ENCODE measurements at places on chromosomes 11 and 22.

GRCh38 chr11:87116185-87116584 lies 78.5 kb downstream of the TMEM135 start:
- no peak for DNase-seq

GRCh38 chr11:19241260-19242178 lies 774 bp upstream of the E2F8 start:
- no peak for DNase-seq

- DNase-seq, result no peak
Measured at GRCh38 chr22:27499121-27499520, 302.4 kb downstream of the MN1 start.

DNA sequence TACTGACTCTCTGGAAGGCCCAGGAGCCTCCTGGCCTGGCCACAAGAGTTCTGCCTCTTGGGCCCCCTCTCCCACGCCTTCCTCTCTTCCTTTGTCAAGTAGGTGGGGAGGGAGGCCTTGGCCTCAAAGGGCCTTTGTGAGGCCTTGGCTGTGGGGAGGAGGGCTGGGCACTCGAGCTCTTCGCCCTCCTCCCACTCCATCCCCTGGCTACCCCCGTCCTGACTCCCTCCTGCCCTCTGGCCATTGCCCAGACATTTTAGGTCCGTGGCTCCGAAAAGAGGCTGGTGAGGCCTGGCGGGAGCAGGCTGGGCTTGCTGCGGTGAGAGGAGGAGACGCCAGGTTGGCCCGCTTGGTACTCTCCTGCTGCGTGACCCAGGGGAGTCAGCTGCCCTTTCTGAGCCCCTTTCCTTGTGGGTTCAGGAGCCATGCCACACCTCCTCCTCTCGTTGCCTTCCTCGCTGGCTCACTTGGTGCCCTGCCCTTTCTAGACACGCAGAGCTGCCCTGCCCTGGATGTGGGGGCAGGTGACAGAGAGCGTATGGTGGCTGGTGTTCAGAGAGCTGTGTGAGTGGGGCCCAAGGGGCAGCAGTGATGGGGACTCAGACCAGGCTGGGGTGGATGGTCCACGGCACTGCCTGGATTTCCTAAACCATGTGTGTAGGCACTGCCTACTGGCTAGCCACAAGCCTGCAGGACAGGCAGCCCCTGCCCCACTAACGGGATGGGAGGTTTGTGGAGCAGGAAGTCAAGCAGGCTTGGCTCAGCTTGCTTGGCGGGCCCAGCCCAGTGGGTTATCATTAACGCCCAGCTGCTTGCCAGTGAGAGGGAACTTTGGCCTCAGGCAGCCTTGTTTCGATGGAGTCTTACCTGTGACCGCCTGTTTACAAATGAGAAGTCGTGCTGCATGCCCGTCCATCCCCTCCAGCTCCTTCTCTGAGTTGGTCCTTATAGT lies 15.8 kb upstream of the OMP start:
- no peak for DNase-seq

DNA sequence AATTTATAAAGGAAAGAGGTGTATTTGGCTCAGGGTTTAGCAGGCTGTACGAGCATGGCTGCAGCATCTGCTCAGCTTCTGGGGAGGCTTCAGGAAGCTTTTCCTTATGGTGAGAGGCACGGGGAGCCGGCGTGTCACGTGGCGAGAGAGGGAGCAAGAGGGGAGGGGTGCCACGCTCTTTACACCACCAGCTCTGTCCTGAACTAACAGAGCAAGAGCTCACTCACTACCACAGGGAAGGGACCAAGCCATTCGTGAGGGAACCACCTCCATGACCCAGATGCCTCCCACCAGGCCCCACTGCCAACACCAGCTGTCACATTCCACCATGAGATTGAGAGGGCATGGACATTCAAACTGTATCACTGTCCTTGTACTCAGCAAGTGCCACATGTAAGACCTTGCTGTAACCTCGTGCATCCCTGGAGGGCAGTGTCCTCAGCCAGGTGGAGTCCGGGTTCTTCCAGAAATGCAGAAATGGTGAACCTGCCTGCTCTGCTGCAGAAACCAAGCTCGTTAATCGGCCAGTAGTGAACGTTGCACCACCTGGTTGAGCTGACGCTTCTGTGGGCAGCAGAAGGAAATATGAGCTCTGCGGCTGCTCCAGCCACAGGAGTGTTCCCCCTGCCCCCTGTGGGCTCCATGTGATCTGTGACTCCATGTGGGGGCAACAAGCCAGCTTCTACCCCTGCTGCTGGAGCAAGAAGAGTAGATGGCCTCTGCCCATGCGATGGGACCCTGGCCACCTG lies 368.6 kb downstream of the TBC1D22A start:
- no peak for DNase-seq

DNA sequence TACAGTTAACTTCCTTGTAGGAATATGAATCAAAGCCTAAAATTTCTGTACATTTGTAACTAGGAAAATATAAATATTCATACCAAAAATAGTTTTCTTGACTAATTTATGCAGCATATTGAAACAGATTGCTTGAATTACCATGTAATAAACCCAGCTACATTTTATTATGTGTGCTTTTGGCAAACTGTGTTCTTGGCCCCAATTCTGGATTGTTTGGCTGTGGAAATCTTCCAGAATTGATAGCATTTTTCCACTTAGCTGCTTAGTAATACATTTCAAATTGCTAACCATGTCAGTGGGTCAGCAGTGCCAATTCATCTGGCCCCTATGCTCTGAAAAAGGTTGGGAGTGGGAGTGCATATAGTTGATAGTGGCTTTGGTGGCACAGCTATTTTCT lies 32.3 kb downstream of the PDHX start:
- DNase-seq, result no peak

GRCh38 chr11:66283461-66284105 lies 5.4 kb downstream of the YIF1A start:
- no peak for DNase-seq

GRCh38 chr11:7383406-7383805 lies 101.9 kb upstream of the OLFML1 start:
- DNase-seq, result no peak

- DNase-seq, result no peak
Measured at GRCh38 chr22:36829370-36830002, 12.7 kb upstream of the PVALB start.

- DNase-seq, result no peak
Measured at GRCh38 chr11:80432057-80432456, 991.2 kb upstream of the TENM4 start.

GRCh38 chr11:102640946-102641345 lies 15.8 kb upstream of the MMP20 start:
- no peak for DNase-seq

DNA sequence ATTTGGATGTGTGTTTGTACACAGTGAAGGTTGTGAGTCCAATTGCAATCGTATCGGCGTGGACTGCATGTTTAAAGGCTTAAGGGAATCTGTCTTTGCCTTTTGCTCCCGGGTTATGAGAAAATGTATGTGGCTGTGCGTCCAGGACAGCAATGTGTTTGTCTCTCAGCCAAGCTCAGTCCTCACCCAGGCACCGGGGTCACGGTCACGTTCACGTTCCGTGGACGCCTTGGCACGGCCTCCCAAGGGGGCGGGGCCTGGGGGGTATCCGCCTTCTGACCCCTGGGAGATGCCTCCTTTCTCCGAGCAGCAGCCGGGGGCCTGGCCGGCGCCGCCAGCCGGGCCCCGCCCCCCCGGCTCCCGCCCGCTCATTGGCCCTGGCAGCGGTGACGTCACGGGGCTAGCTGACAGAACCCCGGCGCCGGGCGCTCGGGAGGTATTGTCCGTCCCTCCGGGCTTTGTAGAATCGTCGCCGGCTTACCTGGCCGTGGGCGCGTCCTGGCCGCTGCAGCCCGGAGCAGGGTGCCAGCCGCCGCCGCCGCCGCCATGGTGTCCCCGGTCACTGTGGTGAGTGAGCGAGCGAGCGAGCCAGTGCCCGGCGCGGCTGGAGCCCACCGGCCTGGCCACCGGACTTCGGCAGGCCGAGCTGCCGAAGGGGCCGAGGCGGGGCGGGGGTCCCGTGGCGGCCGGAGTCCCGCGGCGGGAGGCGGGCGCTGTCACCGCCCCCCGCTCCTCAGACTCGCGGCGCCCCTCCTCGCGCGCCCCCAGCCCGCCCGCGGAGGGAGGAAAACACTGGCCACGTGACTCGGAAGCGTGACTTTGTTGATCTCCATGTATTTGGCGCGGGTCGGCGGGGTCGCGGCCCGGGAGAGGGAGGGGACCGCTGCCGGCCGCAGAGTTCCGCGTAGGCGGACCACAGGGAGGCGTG lies at the start of gene TMEM86A:
Gene TMEM86A, plus strand, starts transcription at position 439 of the 928 bp plus-strand sequence. Its CDS starts 108 bp downstream, at position 547.
- peak; percentile 25 for DNase-seq

GRCh38 chr11:94405062-94405833 lies 4.0 kb upstream of the GPR83 start:
- DNase-seq, result no peak

- DNase-seq, result no peak
Measured at GRCh38 chr11:30730011-30730410, 143.9 kb upstream of the MPPED2 start.
